Activated effector memory CD4-positive, alpha-beta T cell treated with Interleukin-2 at 50 U/mL for 16 hours (primary cell): ENCODE measurements at places on chromosomes 2 and 18.

DNA sequence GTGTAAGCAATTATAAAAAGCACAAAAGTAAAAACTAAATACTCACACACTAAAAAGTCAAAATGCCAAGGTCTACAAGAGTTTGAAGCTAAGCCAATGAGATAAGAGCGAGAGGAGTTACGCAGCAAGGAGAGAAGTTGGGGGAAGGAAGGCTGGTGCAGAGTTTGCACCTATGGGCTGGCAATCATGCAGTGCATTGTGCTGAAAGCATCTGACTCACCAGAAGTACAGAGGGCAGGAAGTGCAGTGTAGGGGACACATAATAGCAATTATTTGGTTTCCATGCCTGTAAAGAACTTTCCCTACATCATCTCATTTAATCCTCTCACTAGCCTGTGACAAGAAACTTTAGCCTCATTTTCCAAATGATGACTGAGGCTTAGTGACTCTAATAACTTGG, 142.7 kb upstream of the KYNU start:
- DNase-seq = no peak

- DNase-seq = no peak
These were observed 723 bp upstream of the SLC30A3 start for GRCh38 chr2:27263287-27264252.

DNA sequence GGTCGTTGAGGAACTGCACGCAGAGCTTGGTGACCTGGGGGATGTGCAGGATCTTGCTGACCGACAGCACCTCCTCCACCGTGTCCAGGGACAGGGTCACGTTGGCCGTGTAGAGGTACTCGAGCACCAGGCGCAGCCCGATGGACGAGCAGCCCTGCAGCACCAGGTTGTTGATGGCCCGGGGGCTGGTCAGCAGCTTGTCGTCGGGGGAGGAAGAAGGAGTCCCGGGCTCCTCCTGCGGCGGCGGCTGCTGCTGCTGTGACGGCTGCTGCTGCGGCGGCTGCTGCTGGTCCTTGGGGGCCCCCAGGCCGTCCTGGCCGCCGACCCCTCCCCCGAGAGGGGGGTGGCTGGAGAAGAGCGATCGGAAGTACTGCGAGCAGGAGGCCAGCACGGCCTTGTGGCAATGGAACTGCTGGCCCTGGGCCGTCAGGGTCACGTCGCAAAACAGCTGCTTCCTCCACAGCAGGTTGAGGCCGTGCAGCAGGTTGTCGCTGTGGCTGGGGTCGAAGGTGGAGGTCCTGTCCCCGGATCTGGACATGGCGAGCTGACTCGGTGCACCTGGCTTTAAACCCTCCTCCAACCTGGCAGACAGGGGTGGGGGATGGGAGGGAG, 2.7 kb downstream of the KLHL14 start:
- DNase-seq = no peak

DNA sequence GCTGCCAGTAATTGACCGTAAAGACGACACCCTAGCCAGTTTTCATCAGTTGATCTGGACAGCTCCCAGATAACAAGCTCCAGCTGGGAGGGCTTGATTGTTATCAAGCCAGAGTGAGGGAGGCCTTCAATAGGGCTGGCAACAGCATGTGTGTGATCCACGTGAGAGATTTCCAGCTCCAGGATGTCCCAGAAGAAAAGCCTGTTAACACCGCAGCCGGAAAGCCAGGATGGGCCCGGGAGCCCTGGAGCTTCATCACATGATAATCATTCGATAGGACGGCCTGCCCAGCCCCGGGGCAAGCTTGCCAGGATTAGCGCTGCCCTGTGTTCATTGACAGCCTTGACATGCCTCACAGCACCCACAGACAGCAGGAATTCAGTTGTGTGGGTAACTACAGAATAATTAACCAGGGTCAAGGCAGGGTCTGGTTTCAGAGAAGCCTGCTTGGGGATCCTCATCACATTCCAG, 182.5 kb downstream of the C1D start:
- DNase-seq = no peak

DNA sequence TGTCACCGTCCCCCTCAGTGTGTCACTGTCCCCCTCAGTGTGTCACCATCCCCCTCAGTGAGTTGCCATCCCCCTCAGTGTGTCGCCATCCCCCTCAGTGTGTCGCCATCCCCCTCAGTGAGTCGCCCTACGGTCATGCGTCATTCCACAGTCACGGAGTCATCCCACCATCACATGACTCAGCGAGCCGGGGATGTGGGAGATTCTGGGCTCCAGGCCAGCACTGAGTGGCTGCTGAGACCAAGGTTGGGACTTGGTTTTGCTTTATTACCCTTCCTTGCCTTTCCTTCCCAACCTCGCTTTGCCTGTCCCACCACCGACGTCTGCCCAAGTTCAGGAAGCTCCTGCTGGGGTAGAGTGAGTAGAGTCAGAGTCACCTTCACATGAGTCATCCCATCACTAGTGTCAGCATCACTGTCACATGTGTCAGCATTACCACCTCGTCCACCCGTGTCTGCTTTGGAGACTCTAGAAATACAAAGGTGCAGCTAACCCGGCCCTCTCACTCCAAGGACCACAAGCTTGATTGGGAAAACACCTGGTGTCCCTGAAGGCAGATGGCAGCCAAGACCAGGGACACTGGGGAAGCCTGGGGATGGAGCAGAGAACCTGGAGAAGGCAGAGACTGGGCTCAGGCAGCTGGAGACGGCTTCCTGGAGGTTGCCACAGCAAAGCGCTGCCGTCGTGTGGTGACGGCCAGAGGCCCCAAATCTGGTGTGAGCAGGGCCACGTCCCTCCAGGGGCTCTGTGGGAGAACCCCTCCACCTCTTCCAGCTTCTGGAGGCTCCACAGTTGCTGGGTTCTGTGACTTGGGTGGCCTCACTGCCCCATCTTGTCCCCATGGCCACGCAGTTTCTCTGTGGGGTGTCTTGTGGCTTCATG, 485.2 kb upstream of the SALL3 start:
- DNase-seq = no peak

GRCh38 chr2:176131848-176132158, 2.3 kb downstream of the HOXD8 start:
- DNase-seq = no peak

DNA sequence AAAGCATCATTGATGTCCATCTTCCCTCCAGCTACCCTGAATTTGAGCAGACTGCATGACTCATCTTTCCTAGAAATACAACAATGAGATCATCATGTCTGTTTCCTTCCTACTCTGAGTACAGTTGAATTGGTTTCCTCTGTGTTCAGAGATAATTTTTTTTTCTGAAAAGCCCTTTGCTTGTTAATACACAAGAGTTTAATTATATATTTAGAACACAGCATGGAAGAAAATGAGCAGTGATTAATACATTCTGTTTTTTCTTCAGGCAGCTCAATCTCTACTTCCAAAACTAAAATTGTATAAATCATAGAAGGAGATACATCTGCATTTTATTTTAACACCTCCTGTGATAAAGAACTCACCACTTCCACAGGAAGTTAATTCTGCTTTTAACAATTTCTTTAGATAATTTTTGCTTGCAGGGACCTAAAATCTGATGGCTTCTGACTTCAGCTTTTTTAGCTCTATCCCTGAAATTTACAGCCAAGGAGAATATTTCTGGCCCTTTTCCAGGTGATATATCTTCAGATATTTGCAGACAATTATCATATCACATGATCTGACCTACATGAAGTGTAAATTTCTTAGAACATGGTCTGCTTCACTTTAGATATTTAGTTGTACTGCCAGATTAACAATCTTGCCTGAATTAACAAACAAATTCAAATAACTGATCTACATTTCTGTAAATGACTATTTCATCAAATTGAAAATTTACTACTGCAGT, 249.0 kb downstream of the TRIB2 start:
- DNase-seq = no peak

- no peak for DNase-seq
These were observed 8.2 kb downstream of the LGALSL start for GRCh38 chr2:64462171-64462570.

- no peak for DNase-seq
These were observed 105.0 kb downstream of the COL6A3 start for GRCh38 chr2:237309011-237309410.

DNA sequence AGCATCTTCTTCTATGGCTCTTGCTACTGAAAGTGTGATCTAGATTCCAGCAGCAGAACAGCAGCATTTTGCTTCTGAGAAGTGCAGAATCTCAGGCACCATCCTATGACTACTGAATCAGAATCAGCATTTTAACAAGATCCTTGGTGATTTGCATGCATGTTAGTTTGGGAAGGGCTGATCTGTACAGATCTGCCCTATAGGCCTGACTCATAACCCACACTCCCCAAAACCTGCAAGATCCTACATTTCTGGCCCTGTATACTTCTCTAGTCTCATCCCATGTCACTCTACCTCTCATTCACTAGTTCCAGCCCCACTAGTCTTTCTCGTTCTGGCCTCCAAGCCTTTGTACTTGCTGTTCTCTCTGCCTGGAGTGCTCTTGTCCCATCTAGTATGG, 15.7 kb upstream of the DARS1 start:
- DNase-seq = no peak

DNA sequence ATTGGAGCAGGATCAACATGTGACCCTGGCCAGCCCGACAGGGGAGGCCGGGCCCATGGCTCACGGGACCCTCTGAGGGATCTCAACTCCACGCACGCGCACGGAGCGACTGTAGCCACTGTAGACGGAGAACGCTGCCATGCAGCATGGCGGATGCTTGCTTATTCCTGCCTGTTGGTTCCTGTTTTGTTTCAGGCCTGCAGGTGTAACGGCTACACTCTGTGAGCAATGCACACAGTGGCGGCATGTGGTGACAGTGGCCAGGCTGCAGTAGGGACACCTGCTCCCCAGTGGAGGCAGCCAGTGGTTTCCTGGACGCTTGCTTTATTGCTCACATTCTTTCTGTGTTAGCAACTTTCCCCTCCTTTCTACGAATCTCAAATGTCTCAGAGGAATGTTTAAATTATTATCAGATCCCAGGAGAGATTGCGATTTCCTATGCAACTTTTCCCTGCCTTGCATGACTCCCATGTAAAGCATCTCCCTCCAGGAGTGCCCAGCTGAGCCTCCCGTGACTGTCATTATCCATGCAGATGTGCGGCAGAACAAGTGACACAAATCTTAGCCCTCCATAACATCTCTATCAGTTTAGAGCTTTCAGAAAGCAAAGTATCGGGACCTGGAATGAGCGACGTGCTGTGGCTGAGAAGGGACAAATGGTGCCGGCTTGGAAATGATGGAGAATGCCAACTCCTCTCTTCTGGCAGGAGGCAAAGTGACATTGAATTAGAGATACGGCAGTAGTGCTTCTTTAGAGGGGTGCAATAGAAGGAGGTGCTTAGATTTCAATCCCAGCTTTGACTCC, 209.7 kb downstream of the ASB1 start:
- DNase-seq = no peak

- DNase-seq = no peak
These were observed 29.7 kb downstream of the NAB1 start for GRCh38 chr2:190678444-190679162.

DNA sequence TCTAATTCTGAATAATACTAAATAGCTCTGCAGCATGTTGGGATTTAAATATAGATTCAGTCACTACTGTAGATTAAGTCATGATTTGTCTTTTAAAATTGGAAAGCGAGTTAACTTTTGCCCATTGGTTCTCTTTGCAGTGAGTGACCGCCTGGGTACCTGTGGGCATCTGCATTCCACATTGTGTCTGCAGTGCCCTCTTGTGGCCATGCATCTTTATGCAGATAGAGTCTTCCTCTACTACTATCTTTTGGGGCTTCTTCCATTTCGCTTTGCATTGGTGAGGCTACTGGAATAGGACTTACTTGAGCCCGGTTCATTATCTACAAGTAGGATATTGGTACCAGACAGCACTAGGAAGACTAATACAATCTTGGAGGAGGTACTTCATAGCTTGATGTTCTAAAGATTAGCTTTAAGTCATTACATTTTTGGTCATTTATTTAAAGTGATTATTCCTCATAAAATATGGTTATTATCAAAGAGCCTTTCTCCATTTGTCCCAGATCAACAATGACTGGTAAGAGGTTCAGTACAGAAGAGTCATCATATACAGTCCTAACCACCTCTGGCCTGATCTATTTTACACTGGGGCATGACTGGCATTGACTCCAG, 203.0 kb downstream of the SOCS6 start:
- peak; percentile 2 for DNase-seq

DNA sequence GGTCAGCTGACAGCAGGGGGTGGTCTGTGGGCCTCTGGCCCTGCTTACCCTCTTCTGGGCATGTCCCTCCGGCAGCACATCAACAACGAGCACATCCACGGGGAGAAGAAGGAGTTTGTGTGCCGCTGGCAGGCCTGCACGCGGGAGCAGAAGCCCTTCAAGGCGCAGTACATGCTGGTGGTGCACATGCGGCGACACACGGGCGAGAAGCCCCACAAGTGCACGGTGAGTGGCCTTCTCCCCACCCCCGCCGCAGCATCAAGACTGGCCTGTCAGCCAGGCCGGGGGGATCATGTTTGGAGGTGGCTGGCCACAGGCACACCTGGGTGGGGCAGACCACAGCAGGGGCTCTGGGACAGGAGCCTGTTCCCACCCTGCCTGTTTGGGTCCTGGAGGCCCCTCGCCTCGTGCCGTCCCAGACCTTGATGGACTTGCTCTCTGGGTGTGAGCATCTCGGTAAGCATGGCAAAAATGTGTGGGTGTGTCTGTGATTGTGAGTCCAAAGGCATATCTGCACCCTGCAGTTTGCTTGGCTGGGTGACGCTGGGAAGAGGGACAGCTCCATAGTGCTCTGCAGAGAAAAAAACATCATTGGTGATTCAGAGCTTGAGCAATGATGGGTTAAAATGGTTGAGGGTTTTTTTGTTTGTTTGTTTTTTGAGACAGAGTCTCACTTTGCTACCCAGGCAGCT, 242.8 kb downstream of the GLI2 start:
- DNase-seq = no peak

- DNase-seq = no peak
These were observed 593.3 kb upstream of the SYT4 start for GRCh38 chr18:43870626-43871025.

DNA sequence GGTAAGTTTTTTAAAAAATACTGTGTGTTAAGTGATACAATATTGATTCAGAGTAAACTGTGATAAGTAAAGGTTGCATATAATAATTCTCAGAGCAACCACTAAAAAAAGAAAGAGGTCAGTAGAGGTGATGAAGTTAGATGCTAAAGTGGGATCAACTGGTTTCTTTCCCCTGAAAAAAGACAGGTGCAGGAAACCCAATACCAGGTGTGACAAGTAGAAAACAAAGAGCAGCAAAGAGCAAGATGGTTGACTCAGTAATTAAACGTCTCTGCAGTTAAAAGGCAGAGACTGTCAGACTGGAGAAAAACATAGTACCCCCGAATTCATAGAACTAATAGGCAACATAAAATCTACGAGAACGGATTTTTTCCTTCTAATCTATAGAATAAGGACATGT, 128.3 kb downstream of the ATP9B start:
- DNase-seq = no peak

GRCh38 chr18:12003894-12004293, 22.6 kb downstream of the IMPA2 start:
- DNase-seq = no peak

- no peak for DNase-seq
These were observed 135.9 kb upstream of the ID2 start for GRCh38 chr2:8545695-8546611.

GRCh38 chr18:5197032-5197434, at the start of gene AKAIN1:
Gene AKAIN1 (minus strand): TSS chr18:5197257. CDS start chr18:5197053, 204 bp downstream.
- no peak for DNase-seq
